Erythroblast (primary cell): ENCODE measurements at places on chromosomes 3 and 15.
A peak's percentile ranks its signal among the peaks of the same experiment; 100 is the strongest.

- DNase-seq, result no peak
These were observed 269.8 kb downstream of the SV2B start for GRCh38 chr15:91369823-91370222.

DNA sequence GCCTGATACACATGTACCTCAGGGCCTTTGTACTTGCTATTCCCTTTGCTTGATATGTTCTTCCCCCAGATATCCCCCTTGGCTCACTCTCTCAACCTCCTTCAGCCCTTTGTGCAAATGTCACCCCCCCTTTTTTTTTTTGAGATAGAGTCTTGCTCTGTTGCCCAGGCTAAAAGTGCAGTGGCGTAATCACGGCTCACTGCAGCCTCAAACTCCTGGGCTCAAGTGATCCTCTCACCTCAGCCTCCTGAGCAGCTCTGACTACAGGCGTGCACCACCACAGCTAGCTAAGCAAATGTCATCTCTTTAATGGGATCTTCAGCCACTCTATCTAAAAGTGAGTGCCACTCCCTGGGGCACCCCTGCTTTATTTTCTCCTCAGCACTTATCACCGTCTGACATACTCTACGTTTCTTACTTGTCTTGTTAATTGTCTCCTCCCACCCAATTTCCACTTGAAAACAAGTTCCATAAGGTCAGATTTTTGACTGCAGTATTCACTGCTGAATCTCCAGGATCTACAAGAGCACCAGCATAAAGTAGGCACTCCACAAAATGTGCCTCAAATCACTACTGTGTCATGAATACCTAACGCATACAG is 14.6 kb downstream of the IP6K2 start:
- peak; percentile 45 for DNase-seq

- DNase-seq, result no peak
These were observed 798.2 kb downstream of the GRM7 start for GRCh38 chr3:7659079-7659478.

DNA sequence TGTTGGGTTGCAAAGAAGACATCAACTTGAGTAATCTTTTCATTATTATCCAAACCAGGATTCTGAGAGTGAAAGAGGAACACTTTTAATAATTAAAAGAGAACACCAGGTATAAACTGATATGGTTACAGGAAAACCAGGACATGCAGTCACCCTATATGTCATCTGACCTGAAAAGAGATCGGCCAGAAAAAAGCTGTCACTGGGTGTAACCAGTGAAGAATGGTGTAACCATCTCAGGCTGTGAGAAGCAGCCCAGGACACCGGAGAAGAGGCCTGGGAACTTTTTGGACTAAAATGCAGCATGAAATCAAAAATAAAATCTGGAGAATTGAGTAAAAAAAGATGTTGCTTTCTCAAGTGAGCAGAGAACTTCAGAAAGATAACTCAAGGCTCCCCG is 10.1 kb upstream of the CCDC80 start:
- no peak for DNase-seq

DNA sequence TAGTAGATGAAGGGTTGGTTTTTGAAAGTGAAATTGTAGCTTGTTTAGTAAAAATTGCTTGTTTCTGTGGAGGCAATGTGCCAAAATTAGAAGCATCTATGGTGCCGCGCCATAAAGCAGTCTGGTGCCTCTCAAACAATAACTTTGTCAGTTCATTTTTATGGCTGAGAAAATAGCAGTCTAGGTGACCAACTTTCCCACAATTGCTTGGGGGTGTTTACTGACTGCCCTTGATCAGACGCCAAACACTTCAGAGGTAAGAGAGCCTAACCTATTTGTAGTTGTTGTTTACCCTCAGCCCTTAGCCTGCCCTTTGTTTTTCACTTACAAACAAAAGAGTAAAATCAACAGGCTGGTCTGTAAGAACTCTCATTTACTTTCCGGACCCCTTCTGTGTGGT is 174.5 kb downstream of the FNDC3B start:
- no peak for DNase-seq

DNA sequence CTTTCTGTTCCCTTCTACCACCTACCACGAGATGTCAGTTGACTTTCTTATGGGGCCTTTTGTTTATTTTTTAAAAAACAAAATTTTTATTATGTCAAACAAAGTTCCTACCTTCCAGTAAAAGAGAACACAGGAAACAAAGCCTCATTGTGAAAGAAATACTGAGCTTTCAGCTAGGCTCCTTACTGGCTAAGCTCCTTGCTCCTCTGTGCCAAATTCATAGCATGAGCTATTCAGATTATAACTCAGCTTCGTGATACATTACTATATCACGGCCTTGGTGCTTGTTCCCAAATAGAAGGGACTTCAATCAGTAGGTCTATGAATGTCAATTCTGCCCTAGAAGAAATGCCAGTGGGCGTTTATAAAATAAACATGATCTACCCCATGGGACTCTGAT is 145.8 kb upstream of the CHRM5 start:
- DNase-seq, result no peak
